ENCODE measurements at places on chromosomes 12 and 14.

DNA sequence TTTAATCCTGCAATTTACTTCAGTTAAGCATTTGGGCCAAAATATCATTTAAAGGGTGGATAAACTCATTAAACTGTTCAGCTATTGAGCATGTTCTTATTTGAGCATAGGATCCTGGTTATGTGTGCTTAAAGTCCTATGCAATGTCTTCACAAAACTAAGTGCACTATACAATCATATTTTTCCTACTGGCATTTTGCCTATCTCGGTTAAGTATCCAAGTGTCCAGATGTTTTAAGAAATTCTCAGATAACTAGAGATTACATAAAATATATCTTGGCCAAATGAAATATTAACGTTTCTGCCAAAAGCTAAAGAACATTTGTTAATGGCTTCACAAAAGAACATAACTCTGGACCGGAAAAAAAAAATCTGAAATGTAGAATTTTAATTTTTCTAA, 250.8 kb upstream of the LRFN5 start:
- DNase-seq = no peak

DNA sequence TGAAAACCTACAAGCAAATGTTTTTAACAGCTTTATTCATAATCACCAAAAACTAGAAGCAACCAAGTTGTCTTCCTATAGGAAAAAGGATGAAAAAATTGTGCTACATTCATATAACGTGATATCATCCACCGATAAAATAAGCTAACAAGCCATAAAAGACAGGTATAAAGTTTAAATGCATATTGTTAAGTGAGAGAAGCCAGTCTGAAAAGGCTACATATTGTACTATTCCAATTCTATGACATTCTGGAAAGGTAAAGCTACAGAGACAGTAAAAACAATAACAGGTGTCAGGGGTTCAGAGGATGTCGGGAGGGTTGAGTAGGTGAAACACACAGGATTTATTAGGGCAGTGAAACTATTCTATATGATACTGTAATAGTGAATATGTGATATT, 22.7 kb downstream of the CDKL1 start:
- DNase-seq = no peak

- DNase-seq = no peak
Measured at GRCh38 chr12:122486805-122487426, 13.8 kb downstream of the ZCCHC8 start.

GRCh38 chr14:97626088-97626487, 828.9 kb downstream of the VRK1 start:
- DNase-seq = no peak

DNA sequence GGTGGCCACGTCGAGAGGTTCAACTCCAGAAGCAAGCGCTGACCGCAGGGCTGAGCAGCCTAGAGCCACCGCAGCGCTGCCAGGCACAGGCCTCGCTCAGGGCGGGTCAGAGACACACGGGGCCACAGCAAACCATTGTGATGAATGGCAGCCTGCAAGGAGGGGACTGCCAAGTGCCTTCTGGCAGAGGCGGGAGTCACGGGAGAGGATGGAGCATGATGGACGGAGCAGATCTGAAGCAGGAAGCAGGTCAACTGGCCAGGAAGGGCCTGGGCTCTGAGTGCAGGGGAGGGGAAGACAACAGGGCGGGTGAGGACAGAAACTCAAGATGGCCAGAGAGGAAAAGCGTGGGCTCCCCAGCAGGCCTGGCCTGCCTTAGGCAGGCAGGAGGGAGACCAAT, 49.8 kb downstream of the CDC42BPB start:
- no peak for DNase-seq

Data from stimulated activated CD8-positive, alpha-beta memory T cell treated with anti-CD3 and anti-CD28 coated beads, Interleukin-2, amount 100 ng/mL, for 48 hours (primary cell).